Activated CD4-positive, alpha-beta T cell treated with anti-CD3 and anti-CD28 coated beads for 1 hour (primary cell): ENCODE measurements at places on chromosomes 6 and 20.

- no peak for DNase-seq
These were observed 6.2 kb downstream of the BLTP3A start for GRCh38 chr6:34798057-34798456.

- no peak for DNase-seq
These were observed 475.7 kb downstream of the CD83 start for GRCh38 chr6:14593286-14593685.

- no peak for DNase-seq
These were observed 56.7 kb downstream of the GMPR start for GRCh38 chr6:16295060-16295459.

DNA sequence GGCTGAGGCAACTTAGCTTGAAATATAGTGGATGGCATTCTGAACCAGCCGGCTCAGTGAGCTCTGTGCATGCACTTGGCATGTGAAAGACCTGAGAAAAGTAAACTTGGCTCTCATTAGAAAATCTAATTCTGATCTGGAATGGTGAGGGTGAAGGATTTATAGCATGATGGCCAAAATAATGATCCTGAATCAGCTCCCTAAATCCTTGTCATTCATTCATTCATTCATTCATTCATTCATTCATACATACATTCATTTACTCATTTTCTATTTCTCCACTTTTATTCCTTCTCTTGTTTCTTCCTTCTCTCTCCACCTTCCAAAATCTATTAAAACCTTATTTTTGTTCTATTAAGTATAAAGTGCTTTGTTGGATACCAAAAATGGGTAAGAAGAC lies 681.1 kb downstream of the DHX35 start:
- no peak for DNase-seq
